ENCODE measurements at places on chromosomes 13 and 19.

GRCh38 chr19:41403181-41403970 lies 5.8 kb downstream of the BCKDHA start:
- DNase-seq: no peak

DNA sequence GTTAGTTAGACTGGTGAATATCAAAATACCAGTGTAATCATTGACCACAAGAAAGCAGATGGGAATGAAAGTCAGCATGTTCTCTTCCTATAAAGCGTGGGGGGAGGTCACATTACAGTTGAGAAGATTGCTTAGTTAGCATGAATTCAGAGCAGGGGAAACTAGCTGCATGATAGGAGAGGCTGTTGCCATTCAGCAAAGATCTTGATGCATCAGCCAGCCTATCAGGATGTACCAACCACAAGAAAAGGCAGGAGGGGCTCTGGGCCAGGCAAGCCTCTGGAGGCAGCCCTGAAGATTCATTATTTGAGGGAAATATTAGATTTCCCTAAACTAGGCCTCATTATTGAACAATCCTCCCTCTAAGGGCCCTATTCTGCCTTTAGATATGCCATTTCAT lies 5.0 kb upstream of the MTMR6 start:
- no peak for DNase-seq

GRCh38 chr19:18251587-18252369 lies 22.5 kb downstream of the IQCN start:
- peak; percentile 67 for DNase-seq

- DNase-seq: no peak
These were observed 30.4 kb upstream of the GRTP1 start for GRCh38 chr13:113394339-113394640.

DNA sequence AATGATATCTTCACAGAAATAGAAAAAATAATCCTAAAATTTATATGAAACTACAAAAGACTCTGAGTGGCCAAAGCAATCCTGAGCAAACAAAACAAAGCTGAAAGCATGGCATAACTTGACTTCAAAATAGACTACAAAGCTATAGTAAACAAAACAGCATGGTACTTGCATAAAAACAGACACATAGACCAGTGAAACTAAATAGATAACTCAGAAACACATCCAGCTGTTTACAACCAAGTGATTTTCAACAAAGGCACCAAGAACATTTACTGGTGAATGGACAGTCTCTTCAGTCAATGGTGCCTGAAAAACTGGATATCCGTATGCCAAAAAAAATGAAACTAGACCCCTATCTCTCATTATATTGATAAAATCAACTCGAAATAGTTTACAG lies 25.2 kb downstream of the SCGB2B2 start:
- no peak for DNase-seq

DNA sequence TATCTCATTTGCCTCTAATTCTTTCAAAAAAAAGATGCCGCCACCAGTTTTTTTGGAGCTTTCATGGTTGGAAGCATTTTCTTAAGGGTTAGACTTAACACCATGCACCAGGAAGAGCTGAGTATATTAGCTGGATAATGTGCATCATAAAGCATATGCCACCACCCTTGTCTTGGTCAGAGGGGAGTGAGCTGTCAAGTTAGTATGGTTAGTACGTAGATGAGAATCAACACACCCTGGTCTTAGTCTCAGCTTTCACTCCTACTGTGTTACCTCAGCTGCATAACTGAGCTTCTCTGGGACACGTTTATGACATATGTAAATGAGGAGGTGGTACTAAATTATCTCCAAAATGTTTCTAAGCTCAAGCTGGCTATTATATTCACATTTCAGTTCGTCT lies 415.6 kb downstream of the DCT start:
- no peak for DNase-seq

DNA sequence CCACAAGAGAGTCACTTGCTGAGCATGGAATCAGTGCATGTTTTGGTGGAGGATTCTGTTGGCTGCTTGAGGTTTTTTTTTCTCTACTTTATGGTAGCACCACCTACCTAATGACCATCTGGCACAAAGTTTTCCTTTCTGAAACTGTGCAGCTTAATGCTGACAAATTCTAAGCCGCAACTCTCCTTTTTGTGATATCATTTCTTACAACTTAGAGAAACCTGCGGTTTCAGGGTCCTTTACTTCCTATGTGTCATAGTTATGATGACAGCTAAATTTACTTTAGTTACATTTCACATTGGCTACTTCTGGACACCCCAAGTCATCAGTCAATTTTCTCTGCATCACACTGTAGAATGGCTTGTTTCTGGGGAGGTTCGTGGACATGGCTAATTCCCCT lies 115.4 kb upstream of the TMTC4 start:
- DNase-seq: no peak

GRCh38 chr19:39557811-39558623 lies 18.1 kb upstream of the EID2 start:
- no peak for DNase-seq

DNA sequence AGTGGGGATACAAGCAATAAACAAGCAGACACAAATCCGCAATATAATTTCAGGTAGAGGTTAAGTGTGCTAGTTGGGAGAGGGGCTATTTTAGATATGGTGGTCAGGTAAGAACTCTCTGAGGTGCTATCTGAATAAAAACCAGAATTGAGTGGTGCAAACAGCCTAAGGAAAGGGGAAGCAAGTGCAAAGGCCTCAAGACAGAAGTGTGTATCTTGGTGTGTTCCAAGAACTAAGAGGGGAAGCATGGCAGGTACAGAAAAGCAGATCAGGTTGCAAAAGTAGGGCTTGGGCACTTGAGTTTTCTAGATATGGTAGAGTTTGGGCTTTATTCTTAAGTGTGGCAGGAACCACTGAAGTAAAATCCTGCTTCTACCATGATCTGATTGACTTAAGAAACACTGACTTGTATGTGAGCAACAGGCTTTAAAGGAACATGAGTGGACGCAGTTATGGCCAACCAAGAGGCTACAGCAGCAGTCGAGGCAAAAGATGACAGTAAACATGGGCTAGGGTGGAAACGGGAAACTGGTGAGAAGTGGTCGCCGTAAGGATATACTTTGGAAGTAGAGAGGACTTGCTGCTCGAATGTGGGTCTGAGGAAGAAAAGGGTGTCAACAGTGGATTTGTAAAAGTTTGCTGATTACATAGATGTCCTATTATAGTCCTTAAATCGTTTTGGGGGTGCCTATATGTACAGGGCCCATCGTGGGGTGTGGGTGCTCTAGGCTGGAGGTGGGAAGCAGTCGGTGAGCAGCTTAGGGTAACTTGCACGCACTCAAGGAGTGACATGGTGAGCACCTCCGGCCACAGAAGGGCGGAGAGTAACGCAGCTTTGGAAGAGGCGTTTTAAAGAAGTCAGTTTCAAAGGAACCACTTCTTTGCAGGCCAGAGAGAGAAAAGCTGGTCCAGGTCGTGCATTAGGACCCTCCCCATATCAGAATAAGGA lies 677 bp downstream of the TGDS start:
- peak; percentile 11 for DNase-seq

DNA sequence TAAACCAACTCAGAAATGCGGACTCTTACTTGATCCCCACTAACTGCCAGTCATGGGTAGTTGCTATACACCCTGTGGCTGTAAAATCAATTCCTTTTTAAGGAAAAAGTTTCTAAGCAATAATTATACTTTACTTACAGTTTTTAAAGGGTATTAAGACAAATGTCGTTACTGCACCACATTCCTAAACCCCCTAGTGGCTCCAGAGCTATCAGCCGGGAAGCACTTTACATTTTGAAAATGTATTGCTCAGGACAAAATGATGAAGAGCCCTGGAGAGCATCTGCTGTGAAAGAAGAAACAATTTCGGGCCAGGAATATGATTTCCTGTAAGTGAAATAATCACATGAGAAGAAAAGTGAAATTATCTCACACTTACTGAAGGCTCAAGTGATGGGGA lies 36.7 kb downstream of the DCLK1 start:
- no peak for DNase-seq

DNA sequence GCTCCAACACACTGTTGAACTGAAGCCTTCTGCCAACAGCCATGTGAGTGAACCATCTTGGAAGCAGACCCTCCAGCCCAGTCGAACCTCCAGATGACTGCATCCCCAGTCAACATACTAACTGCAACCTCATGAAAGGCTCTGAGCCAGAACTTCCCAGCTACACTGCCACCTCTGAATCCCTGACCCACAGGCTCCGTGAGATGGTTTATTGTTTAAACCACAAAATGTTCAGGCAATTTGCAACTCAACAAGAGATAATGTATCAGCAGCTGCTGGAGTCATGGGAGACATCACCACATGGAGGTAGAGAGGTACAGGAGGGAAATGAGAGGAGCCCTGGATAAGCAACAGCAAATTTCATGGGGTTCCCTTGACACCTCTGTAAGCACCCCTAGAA lies 266.4 kb upstream of the NBEA start:
- no peak for DNase-seq

GRCh38 chr19:38815059-38816001 lies 2.6 kb upstream of the LGALS4 start:
- DNase-seq: no peak

DNA sequence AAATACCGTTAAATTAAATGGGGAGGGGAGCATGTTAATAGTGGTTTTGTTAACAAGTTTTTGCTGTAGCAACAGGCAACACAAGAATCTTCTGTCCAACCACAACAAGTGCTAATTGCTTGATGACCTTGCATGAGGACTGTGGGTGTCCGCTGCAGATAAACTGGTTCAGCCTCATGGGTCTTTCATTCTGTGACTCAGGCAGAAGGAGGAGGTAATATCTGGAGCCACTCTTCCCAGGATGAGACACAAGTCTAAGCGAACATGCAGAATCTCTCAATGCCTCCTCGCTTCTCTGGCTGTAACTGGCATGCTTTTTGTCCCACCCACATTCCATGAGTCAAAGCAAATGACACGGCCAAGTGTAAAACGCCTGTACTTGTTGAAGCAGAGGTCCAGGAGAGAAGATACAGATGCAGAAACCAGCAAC lies 56.6 kb upstream of the MYO16 start:
- no peak for DNase-seq

- no peak for DNase-seq
These were observed 15.7 kb downstream of the NOSIP start for GRCh38 chr19:49564616-49565045.

GRCh38 chr13:63307228-63307627 lies 1891.6 kb upstream of the PCDH20 start:
- DNase-seq: no peak

- DNase-seq: no peak
These were observed 2.8 kb upstream of the HNRNPM start for GRCh38 chr19:8441725-8442544.

- DNase-seq: no peak
These were observed 13.0 kb downstream of the ZIC2 start for GRCh38 chr13:99994638-99995020.

GRCh38 chr19:47363758-47364531 lies 14.8 kb downstream of the DHX34 start:
- no peak for DNase-seq

- DNase-seq: no peak
These were observed 15.2 kb downstream of the NDFIP2 start for GRCh38 chr13:79496188-79496587.

Measured in BE2C (cell line).